T47D (cell line): ENCODE measurements at places on chromosomes 7 and 10.

GRCh38 chr7:140390034-140390433 lies 8.3 kb downstream of the SLC37A3 start:
- no peak for DNase-seq

DNA sequence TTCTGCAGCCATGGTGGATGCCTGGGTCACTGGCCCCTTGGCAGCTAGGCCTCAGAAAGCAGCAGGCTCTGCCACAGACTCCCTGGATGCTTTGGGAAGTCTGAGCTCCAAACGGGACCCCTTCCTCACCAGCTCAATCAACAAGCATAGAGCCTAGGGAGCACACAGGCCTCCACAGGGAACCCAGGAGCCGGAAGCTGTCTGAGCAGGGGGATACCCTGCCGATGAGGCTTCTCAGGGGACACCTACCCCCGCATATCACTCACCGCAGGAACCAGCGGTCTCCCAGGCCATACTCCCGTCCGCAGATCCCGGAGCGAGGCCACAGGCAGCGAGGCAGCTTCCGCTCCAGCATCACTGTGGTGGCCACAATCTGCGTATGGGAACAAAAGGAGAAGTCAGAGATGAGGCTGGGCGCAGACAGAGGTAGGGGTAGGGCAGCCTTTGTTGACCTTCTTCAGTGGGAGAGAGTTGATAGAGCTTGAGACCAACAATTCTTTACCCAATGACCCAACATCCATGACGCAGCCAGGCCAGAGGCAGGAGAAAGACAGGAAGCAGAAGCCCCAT lies 13.4 kb downstream of the TRPV6 start:
- no peak for DNase-seq

DNA sequence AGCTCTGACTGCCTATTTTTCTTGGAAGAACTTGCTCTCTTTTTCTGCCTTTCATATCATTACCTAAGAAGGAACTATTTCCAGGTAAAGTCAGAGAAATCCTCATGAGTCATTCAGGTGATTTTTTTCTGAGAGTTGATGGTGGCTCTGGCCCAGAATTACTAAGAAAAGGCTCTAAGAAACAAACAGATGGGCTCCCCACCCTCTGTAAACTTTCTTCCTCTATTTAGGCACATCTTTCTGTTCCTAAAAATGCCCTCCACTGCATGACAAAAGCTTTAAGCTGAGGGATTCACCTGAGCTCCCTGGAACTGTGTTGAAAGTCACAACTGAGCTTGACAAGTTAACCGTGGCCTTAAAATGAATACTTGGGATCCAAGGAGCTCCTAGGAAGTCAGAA lies 1.6 kb downstream of the OLAH start:
- DNase-seq, result no peak

DNA sequence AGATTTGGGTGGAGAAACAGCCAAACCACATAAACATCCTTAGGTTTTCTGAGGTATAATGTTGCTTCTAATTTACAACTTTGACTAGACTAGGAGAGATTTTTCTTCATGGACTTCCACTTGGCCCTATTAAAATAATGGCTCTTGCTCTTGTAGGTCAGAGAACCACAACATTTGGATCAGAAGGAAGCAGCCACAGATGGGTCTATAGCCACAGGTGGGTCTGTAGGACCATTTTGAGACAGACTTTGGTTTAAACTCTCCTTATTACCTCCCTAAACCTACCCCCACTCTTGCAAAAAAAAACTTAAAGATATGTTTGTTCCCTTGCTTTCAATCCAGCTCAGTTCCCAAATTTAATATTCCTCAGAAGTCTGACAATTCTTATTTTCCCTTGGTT lies 1260.8 kb downstream of the GATA3 start:
- no peak for DNase-seq
